Uterus (tissue), 4 donors: ENCODE measurements at places on chromosomes 12 and 14. TPM values are rescaled to one million over a fixed set of nuclear protein-coding genes. Genes with fewer than 3 reads are reported as not detected.

DNA sequence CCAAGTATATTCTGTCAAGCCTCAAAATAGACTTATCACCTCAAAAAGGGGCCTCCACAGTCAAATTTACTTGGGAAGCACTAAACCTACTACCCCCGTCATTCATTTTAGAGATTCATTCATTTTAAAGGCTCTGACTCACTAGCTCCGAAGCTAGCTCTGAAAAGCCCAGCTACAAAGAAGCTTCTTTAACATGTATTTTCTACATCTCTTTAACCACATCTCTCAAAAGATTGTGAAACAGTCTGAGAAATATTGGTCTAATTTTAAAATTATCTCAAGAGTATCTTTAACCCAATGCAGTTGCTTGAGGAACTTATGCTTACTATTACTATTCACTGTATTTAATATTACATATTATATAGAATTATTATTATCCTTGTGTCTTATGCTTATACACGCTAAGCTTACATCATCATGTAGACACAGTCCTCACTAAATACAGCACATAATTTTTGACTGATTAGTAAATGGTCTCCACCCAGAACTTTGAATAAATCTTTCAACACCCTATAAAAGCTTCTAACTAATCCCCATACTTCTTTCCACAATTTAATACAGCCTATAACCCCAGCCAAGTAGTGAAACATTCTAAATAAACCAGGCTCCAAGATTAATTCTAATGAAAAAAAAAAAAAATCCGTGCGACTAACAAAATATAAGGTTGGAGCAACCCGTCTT, 7.8 kb downstream of the NT5DC3 start:
- H3K4me1 ChIP-seq = peaks cover 7% of the 10 kb centered on the region
- DNase-seq = no peak
- H3K27ac ChIP-seq = peak overlapping the region; percentile 68
- no peak overlapping the region for H3K4me3 ChIP-seq
- no peaks in the 10 kb centered on the region for H3K27me3 ChIP-seq
- no peaks in the 10 kb centered on the region for H3K36me3 ChIP-seq

The RBM19 gene
- 45.5 TPM for total RNA-seq

DNA sequence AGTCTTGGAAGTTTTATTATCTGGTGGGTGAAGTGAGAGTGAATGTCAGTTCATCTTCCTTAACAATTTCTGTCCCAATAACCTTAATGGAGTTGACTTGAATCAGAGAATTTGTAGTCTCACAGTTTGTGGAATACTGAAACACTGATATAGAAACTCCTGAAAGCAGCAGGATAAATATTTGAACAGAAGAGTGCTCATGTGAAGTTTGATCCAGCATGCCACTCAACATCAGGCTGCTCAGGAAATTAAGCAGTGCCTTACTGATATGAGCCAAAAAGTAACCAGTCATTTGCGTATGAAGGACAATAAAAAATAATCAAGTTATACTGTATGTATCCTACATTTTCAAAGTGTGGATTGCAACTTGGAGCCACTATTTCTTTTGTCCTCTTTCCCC, 15.7 kb downstream of the MUCL1 start:
- no peaks in the 10 kb centered on the region for H3K36me3 ChIP-seq
- no peaks in the 10 kb centered on the region for H3K27me3 ChIP-seq
- no peak overlapping the region for H3K4me3 ChIP-seq
- no peak for DNase-seq
- H3K27ac ChIP-seq = no peak overlapping the region
- no peaks in the 10 kb centered on the region for H3K4me1 ChIP-seq

The KRT78 gene
- total RNA-seq = not detected

GRCh38 chr12:26271889-26272492, 76.6 kb downstream of the SSPN start:
- H3K36me3 ChIP-seq = no peaks in the 10 kb centered on the region
- H3K4me1 ChIP-seq = no peaks in the 10 kb centered on the region
- DNase-seq = peak; percentile 89
- H3K27me3 ChIP-seq = no peaks in the 10 kb centered on the region
- no peak overlapping the region for H3K4me3 ChIP-seq

DNA sequence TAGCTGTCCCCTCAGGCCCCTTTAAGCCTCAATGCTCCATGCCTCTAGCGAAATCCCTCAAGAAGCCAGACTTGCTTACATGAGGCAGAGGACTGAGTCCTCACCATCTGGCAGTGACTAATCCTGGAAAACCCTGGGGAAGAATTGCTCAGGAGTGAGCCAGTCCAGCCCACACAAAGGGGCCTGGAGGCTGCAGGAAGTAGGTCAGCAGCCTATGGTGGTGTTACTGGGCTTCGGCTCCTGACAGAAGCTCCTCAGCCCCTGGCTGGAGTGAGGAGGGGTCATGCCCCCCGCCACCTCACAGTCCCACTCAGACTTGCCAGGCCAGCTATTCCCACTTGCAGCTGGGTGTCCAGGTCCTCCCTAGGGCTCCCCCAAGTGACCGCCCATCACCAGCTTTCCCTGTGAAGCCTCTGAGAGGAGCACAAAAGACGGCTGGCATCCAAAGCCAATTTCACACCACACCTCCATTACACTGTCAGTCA, 250.5 kb downstream of the DPF3 start:
- H3K27ac ChIP-seq = no peak overlapping the region
- H3K36me3 ChIP-seq = no peaks in the 10 kb centered on the region
- no peak overlapping the region for H3K4me3 ChIP-seq
- H3K27me3 ChIP-seq = no peaks in the 10 kb centered on the region

The HAL gene
- not detected for total RNA-seq
